ENCODE measurements at places on chromosomes 1 and 21.

DNA sequence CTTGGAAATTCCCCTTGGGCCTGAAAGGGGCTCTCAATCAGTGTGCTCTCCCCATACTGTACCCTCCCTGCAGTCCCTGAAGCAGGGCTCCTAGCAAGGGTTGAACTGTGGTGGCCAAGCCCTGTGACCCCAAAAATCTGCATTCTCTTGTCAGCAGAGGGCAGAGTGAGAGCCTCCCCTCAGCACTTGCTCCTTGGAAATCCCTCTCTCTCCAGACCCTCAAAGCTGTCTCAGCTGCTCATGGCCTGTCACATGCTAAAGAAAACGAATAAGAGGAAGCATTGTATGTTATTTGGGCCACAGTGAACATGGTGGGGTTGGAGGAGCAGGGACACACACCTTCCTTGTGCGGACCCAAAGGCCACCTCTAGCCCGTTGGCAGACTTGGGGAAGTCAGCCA lies 47.2 kb upstream of the SYNC start:
- DNase-seq, result no peak

DNA sequence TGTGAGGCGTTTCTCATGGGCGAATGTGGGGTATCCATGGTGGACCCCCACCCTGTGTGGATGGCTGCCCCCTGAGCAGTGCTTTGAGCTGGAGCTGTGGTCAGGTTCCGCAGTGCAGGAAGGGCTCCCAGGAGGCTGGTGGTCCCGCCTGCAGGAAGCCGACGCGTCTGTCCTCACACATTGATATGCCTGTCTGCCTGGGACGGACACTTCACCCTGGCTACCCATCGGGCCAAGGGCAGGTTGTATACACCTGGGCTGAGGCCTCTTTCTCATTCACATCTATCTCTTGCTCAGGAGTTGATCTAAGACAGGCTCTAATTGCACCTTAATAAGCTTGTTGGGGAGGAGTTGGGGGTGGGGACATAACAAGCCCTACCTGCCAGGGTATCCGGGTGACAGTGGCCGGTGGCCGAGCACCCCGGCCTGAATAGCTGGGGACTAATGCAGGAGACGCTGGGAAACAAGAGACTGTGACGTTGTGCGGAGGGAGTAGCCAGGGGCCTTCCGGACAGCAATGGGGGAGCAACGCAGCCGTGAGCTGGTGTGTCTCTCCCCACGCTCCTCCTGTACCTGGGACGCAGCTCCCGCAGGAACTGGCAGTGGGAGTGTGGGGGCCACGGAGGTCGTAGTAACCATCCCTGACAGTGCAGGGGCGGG lies 21.7 kb downstream of the PDXK start:
- peak; percentile 45 for DNase-seq

- DNase-seq, result peak; percentile 74
Observed at GRCh38 chr1:183137782-183138181, 48.3 kb upstream of the LAMC2 start.

- DNase-seq, result no peak
Observed at GRCh38 chr1:96498744-96499340, 222.7 kb upstream of the PTBP2 start.

GRCh38 chr1:211741788-211742187 lies 66.4 kb upstream of the NEK2 start:
- DNase-seq, result peak; percentile 11

DNA sequence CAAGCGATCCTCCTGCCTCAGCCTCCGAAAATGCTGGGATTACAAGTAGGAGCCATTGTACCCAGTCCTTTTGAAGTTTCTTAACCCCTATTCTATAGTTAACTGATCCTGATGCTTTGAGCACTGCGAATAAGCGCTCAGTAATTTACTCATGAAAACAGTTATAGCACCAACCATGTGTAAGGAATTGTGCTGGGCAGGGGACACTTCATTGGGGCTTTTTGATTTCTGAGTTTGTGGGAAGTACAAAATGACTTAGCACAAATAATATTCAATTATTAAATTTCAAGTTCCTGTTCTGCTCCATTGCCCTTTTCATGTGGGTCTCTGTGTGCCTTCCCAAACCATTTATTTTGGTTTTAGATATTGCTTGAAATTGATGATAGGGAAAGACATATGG lies 6.2 kb upstream of the HIPK1 start:
- no peak for DNase-seq

DNA sequence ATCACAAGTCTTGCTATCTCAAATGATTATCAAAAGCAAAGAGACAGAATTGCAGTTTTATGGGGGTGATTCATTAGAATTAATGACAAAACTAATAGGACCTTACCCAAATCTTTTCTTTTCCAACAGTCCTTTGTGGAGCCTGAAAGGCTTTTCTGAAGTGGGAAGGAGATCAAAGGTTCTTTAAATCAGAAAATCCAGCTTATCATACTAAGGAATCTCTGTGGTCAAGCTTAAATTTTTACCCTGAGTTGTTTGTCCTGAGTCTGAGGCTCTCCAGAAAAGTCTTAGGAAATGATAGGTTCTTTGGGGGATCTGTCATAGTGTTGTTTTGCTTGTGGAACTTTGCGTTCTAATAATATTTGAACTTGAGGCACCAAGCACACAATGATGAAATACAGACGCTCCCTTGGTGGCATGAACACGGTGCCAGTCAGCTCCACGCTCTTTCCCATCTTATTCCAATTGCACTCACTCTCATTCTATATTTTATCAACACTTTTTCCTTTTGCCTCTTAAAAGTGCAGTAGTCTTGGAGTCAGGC lies 38.0 kb upstream of the COL24A1 start:
- DNase-seq, result no peak

DNA sequence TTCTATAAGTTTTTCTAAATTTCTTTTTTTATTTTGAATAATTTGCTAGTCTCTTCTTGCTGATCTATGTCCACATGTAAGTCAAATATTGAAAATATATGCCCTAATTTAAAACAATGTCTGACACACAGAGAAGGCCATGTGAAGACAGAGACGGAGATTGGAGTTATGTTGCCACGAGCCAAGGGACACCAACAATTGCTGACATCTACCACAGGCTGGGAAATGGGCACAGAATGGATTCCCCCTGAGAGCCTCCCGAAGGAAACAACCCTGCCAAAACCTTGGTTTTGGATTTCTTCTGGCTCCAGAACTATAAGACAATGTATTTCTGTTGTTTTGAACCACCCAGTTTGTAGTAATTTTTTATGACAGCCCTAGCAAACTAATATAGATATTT lies 485.0 kb upstream of the ZRANB2 start:
- no peak for DNase-seq

- DNase-seq, result no peak
Observed at GRCh38 chr21:43835050-43835449, 30.0 kb upstream of the AGPAT3 start.

GRCh38 chr1:98661544-98662355 lies at the start of gene SNX7:
Gene SNX7, plus strand, starts transcription at chr1:98661721. Its CDS starts 11 bp downstream, at chr1:98661732.
- DNase-seq, result peak; percentile 59

DNA sequence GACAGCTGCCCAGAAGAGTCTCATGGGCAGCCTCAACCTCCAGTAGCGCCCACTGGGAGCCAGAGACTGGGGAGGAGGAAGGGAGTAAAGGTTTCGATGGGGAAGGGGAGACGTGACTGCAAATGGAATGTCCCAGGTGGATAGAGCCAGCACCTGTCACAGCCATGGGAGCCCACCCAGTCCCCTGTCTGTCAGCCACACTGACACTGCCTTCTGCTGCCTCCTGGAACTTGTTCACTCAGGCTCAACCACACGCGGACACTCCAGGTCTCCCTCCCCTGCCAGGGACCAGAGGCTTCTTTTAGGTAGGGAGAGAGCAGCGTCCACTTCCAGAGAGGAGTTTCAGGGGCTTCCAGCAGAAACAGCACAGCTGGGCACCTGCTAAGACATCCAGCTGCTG lies 346.3 kb downstream of the NPHP4 start:
- DNase-seq, result no peak

DNA sequence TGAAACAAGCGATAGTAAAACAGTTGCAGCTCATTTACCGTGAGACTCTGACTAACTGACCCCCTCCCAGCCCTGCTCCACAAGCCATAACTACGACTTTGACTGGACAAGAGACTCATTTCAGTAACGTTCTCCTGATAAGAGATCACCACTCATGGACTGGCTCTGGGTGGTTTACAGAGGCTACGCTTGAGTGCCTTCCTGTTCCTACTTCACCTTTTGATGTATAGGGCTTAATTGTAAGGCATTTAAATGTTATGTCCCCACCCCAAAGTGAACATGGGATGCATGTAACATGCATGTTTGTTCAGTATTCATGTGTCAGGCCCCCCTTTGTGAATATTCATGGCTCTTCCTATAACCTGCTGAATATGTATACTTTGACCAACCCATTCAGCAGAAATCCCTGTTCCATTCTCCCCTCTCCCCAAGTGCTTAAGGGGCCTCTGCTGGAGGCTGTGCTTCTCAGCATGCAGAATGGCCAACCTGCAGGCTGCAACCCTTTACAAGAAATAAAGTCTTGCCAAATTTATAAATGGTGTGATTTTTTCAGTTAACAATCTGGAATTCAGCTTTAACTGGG lies 50.7 kb upstream of the SPOCD1 start:
- DNase-seq, result no peak

- DNase-seq, result no peak
Observed at GRCh38 chr1:31661856-31662255, 17.2 kb upstream of the PEF1 start.

GRCh38 chr1:9726905-9727595 lies 75.5 kb downstream of the PIK3CD start:
- DNase-seq, result no peak

- peak; percentile 33 for DNase-seq
Observed at GRCh38 chr1:221494670-221495069, 247.2 kb downstream of the DUSP10 start.

DNA sequence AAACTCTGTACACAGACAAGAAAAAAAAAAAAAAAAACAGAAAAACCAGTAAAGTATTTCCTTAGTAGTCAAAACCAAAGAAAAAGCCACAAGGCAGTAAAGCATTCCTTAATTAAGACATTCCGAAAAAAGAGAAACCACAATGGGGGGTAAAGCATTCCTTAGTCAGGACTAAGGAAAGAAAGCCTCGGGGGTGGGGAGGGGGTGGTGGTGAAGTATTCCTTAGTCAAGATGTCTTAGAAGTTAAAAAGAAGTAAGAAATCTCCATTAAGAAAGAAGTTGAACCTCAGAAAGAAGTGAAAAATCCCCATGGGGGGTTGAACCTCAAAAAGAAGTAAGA lies 28.2 kb upstream of the FMO1 start:
- DNase-seq, result peak; percentile 89

- no peak for DNase-seq
Observed at GRCh38 chr1:231384696-231385415, 37.2 kb downstream of the EGLN1 start.

- no peak for DNase-seq
Observed at GRCh38 chr1:162456323-162456722, 41.3 kb upstream of the UHMK1 start.

DNA sequence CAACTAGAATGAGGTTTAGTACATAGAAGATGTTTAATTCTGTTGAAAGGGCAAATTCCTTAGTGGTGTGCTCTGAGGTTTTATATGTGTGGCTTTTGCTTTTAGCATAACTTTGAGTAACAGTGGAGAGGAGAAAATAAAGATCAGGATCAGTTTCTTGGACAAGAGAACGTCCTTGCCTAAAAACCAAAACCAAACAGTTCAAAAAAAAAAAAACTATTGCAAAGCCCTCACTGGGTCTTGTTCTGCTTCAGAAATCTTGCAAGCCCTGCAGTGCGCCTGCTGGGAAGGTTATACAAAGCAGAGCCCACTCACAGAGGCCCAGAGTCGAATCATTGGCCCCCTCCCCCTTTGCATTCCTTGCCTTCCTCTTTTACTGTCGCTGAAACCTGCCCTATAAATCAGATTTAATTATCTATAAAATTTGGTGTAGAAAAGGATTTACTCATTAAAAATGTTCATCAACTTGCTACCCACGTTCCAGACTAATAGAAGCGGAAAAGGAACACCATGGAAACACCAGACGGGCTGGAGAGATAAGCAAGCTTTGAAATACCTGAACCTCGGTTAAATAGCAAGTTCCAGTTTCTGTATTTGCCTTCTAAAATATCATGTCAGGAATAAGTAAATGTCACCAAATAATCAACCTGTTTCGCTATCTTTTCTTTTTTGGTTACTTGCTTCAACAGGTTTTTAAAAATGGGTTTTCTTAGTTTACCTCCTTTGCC lies 201.6 kb upstream of the PTBP2 start:
- peak; percentile 33 for DNase-seq

DNA sequence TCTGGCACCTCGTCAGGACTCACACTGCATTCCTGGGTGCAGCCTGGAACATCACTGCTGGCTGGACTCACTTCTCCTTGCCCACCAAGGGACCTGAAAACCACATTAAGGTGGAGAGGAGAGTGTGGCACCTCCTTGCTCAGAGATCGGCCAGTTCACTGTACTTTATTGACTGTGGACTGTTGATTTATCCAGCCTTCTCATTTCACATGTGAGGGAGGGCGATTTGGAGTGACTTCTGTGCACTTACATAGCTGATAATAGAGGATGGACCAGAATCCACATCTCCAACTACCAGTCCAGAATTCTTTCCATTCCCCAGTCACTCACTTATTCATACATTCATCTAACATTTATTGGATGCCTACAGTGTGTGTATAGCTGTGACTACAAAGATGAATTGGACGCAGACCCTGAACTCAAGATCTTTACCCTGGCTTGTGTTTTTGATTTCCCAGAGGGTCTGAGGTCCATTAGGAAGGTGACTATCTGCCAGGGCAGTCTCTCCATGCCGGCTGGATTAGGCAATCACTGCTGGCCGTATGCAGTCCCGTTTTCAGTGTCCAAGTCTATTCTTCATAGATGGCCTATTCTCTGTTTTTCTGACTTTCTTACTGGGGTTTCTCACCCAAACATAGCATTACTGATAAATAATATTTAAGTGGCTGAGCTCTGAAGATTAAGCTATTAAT lies 233.5 kb upstream of the SGIP1 start:
- no peak for DNase-seq

All from fibroblast of mammary gland (primary cell).